Activated naive CD4-positive, alpha-beta T cell treated with anti-CD3 and anti-CD28 coated beads for 36 hours (primary cell): ENCODE measurements at places on chromosomes 3 and 15. TPM values are rescaled to one million over a fixed set of nuclear protein-coding genes. Genes with fewer than 3 reads are reported as not detected.

GRCh38 chr15:88580532-88580931 is 34.1 kb upstream of the DET1 start:
- DNase-seq: no peak

GRCh38 chr3:81789691-81790090 is 28.2 kb upstream of the GBE1 start:
- no peak for DNase-seq

GRCh38 chr15:87648278-87648677 is 608.3 kb downstream of the NTRK3 start:
- no peak for DNase-seq

- DNase-seq: peak; percentile 86
These were observed 114.3 kb upstream of the ARHGEF3 start for GRCh38 chr3:56915966-56916586.

DNA sequence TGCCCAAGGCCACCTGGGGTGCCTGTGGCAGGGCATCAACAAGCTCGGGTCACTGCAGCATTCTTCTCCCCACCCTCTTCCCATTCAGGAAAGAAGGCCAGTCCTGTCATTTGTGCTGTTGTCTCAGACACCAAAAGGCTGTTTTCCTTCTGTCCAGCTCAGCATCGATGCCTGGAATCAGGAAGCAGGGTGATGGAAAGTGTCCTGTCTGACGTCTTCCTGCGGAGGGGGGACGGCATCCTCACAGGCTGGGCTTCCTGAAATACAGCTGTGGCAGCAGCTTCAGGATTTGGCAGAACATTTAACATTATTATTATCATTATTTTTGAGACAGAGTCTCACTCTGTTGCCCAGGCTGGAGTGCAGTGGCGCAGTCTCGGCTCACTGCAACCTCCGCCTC is 33.0 kb upstream of the ANKDD1A start:
- DNase-seq: no peak

GRCh38 chr3:121430664-121431215 is 115.0 kb downstream of the POLQ start:
- DNase-seq: no peak

DNA sequence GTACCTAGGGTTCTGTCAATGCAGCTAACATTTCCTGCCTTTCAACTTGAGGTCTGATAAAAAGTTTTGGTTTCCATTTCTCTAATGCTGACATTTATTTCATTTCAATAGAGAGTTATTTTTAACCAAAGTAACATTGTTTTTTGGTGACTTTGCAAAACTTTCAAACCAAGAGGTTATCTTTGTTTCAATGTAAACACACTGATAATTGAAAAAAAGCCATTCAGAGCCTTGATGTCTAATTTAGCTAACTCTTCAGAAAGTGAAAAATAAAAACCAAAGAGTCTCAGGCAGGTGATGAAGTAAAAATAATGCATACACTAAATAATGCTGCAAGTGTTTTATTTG is 9.6 kb upstream of the TIPARP start:
- DNase-seq: no peak

GRCh38 chr3:147924755-147925154 is 515.6 kb downstream of the ZIC1 start:
- DNase-seq: no peak

DNA sequence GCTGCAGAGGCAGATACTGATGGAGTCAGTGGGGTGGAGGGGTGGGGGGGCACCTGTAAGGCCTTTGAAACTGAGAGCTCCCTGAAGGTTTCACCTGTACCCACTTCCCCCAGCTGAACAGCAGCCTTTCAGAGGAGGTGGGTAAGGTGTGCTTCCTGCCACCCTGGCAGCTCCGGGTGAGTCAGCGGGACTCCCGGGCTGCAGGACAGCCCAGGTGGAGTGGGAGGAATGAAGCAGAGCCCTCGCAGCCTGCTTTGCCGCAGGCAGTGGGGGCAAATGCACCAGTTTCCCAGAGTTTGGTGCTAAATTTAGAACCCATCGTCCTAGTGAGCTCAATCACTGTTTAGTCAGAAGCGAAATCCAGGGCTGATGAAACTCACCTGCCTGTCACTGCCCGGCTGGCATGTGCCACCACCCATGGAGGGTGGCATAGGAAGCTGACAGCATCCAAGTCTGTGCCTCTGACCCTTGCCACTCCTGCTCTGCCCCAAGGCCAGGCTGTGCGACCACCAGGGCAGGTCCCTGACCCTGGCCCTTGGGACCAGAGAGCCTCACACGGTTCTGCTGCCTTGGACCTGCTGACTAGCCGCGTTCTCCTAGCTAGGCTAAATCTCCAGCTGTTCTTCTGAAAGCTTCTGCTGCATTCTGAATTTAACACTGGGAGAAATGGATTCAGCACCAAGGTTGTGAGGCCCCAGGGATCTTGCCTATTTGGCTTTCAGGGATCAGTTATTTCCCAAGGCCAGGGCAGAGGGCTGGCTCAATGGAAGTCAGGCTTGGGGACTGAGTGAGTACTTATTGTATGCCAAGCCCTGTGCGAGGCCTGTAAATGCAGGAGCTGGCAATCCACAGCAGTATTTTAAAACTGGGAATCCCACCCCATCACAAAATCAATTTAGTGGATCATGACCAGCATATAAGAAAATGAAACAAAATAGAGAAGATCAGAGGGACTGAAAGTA is 67.3 kb upstream of the RASGRF1 start:
- no peak for DNase-seq

GRCh38 chr3:66312039-66312438 is 91.2 kb downstream of the SLC25A26 start:
- no peak for DNase-seq

- no peak for DNase-seq
These were observed 18.1 kb downstream of the MOBP start for GRCh38 chr3:39485547-39485946.

DNA sequence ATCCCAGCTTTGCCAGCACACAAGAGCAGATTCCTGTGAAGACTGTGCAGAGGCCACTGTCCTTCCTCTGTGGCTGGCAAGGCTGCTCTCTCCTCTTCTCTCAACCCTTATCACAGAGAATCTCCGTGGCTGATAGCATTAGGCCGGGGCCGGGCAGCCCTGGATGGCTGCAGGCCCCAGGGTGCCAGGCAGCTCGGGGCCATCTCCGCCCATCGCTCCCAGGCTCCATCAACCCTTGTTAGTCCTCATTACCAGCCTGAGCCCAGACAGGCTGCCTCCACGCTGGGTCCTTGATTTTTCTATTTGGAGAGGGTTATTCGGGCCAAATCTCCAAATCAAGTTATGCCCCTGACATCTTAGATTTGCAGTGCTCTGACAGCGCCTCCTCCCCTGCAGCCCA is 39.1 kb downstream of the MRPL46 start:
- DNase-seq: no peak

DNA sequence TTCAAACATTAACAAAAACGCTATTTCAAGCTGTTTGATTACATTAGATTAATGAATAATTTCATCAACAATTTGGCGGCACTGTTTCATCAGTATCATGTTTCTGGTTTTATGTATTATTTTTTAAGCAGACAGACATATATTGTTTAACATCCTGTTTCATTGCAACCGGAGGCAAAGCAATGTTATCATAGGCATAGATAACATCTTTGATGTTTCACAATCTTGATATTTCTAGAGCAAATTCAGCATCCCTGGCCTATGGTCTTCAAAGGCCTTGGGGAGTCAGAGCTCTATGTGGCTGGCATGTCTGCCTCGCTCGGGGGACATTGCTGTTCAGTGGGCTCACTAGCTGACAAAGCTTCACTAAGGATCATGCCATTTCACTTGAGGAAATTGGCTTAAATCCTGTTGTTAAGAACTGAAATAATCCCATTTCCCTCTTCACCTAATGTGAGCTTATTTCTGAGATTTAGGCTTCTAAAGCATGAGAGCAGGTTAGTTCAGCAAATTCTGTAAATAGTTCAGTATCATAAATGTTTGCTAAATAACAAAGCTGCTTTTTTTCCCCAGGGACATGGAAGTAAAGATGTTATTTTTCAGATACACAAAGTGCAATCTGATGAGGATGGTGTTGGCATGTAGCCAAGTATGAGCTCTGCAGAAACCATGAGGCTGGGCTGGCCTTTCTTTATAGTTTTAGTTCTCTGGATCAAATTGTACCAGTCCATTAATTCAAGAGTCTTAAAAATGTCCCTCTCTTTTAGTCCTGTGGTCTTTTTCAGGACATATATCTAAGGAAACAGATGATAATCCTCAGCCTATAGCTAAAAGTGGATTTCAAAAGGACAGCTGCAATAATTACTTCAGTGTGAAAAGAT is 941.4 kb downstream of the PLOD2 start:
- DNase-seq: no peak

DNA sequence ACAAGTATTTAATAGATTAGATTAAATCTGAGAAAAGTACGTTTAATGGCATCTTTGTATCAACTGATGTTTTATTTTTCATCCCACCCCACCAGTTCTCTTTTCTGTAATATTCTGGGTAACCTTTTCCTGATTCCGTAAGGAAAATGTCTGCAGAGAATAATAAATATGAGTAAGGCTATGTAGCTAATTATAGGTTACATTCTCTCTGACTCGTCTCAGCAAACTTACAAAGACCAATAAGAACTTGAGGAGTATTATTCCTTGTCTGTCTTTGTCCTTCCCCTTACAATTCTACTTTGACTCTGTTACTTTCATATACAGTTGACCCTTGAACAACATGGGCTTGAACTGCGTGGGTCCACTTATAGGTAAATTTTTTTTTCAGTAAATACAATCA is 12.1 kb downstream of the SNAP23 start:
- DNase-seq: no peak

DNA sequence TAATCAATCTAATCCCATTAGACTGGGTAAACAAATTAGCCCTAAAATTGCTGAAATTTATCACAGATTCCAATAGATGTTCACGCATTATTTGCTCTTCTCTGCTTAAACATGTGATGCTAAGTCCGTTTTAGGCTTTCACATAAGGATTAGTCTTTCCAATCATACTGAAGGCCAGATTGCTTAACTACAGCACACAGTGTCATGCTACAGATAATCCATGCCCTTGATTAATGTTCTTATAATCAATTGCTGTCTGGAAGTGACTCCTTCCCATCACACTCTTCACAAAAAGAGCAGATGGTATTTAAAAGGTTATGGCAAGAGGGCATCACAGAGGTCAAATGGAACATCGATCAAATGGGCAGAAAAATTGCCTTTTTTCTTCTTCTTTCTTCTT is 471.5 kb upstream of the ROBO1 start:
- DNase-seq: no peak

- DNase-seq: no peak
These were observed 22.0 kb downstream of the CGNL1 start for GRCh38 chr15:57398336-57398735.

DNA sequence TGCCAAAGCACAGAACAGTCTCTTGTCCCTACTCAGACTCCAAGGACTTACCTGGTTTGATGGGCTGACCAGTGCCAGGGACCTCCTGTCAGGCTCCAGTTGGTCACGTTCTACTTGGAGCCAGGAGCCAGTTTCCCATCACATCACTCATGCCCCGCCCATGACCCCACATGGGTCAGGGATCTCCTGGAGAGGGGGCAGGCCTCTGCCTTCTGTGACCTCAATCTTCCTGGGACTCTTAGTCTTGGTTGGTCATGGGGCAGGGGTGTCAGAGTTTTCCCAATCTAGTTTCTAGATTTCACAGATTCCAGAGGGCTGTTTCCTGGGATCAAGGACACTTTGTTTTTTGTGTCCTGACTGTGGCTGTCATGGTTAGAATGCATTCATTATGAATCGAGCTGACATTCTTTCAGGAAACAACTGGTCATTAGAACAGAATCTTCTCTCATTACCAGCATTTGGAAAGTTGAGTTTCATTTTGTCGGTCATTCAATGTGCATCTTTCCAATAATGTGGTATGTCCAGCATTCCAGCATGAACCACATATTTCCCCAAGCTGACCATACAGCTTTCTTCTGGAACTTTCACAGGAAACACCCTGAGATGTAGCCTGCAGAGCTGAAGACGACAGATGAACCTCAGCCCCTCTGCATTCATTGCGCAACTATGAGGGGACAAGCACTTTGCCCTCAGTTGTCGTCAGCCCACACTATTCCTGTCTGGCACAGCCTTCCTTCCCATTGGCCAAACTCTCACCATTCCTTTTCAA is 19.8 kb downstream of the CYP19A1 start:
- DNase-seq: no peak

GRCh38 chr3:78204977-78205376 is 1165.1 kb downstream of the ROBO2 start:
- DNase-seq: no peak

ATP13A4 gene
- total RNA-seq: 2.8 TPM

METTL6 gene
- 12.5 TPM for total RNA-seq

FBXW12 gene
- not detected for total RNA-seq

CCR3 gene
- total RNA-seq: not detected
